ENCODE measurements at places on chromosomes 7 and 10.

DNA sequence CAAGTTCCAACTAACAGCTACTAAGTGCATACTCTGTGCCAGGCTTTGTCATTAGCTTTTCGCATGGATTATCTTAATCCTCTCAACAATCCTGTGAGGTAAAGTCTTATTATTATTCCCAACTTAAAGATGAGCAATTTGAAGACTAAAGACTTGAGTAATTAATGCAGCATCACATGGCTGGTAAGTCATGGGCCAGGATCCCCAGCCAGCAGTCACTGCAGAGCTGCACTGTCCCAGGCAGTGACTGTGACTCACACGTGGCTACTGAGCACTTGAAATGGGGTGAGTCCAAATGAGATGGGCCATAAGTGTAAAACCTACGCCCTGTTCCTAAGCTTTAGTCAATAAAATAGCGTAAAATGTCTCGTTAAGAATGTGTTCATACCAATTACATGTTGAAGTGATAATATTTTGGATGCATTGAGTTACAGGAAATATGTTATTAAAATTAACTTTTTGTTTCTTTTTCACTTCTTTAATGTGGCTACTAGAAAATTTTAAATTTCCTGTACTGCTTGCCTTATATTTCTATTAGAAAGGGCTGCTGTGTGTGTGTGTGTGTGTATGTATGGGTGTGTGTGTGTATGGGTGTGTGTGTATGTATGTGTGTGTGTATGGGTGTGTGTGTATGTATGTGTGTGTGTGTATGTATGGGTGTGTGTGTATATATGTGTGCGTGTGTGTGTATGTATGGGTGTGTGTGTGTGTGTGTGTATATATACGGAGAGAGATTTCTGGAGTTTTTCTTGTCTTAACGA lies 756.3 kb downstream of the AUTS2 start:
- DNase-seq, result no peak

DNA sequence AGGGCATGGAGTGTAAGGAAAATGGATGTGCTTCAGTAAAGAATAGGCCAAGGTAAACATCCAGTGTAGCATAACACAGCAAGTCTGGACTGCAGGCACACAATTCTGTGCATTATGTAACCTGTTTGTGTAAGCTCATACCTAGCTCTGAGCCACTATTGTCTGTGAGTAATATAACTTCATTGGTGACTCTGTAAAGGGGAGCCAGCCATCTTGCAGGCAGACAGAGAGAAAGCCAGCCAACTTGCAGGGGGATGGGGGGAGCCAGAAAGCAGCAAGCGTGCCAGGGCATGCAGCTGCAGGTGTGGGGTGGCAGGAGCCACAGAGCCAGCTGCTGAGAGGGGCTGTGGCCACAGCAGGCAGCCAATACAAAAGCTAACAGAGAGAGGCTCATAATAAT lies 449.2 kb downstream of the IPMK start:
- no peak for DNase-seq

GRCh38 chr7:151423936-151424335 lies 14.1 kb upstream of the WDR86 start:
- no peak for DNase-seq

DNA sequence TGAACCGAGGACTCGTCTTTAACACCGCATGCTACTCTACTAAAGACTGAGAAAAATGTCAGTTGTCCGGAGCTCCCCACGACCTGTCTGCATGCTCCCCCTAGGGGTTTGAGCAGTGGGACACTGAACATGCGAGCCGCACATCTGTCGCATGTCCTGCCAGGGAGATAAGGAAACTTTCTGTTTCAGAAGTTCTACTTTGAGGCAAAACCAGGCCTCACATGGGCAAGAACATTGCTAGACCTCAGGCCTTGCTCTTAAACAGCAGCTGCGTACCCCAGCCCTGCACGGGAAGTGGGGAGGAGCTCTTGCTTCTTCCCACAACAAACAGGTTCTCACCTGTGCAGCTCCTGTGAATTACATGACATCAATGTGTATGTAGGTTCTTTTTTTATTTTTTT lies 30.3 kb upstream of the HERPUD2 start:
- no peak for DNase-seq

GRCh38 chr10:80684259-80684658 lies 146.6 kb downstream of the SH2D4B start:
- peak; percentile 35 for DNase-seq

DNA sequence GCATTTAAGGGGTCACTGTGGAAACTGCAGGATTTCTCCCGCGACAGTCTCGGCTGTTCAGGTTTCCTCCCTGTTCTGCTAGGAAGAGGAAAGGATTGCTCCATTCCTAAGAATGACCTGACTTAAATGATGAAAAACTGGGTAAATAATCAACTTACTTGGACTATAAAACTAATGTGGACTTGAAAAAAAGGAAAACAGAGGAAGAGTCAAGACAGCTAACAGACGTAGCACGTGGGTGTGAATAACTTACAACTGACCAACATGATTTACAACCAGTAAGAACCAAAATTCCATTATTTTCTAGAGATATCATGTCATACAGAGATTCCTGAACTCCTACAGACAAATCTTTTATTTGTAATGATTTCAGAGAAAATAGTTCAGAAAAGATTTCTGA lies 93.8 kb downstream of the ADAM12 start:
- no peak for DNase-seq

DNA sequence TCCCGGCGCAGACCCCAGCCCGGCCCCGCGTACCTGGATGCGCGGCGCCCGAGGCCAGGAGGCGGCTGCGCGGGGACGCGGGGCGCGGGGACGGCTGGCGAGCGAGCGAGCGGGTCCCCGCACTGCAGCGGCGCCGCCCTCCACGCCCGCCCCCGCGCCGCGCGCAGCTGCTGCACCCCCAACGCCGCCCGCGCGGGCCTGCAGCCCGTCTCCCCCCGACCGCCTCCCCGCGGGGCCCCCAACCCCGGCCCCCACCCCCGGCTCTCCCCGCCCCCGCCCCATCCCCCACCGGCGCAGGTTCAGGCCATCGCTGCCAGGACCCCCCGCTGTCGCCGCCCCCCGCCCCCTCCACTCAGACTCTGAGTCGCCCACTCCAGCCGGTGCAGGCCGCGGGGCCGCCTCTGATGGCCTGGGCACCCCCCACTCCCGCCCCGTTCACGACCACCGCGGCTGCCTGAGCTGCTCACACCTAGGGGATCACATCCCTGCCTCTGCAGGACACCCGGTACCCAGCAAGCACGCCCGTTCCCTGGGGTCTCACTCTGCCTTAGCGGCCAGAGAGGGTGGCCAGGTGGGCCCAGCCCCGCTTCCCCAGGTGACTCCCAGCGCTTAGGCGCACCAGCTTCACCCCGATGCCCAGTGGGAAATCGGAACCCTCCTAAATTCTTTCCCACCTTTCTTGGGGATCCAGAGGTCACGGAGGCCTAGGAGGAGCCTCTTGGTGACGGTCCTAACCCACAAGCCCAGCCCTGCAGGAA lies 13.9 kb upstream of the DNAAF5 start:
- DNase-seq, result no peak

DNA sequence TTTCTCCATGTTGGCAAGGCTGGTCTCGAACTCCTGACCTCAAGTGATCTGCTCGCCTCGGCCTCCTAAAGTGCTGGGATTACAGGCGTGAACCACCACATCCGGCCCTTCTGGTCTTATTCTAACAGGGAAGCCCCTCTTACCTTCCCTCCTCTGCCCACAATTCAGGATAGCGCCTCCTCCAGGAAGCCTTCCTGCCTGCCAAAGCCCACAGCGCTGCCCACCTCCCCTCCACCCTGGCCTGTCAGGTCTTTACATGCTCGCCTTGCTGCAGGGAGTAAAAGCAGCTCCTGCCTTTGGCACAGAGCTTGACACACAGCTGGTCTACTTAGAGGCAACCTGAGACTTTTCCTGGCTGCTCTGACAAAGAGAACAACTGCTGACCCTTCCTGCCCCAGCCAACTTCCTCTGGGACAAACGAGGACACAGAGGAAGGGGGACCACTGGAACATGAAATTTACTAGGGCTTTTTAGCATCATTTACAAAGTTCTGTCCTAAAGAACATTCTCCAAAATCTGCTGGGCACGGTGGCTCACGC lies 13.2 kb downstream of the MLXIPL start:
- DNase-seq, result no peak

DNA sequence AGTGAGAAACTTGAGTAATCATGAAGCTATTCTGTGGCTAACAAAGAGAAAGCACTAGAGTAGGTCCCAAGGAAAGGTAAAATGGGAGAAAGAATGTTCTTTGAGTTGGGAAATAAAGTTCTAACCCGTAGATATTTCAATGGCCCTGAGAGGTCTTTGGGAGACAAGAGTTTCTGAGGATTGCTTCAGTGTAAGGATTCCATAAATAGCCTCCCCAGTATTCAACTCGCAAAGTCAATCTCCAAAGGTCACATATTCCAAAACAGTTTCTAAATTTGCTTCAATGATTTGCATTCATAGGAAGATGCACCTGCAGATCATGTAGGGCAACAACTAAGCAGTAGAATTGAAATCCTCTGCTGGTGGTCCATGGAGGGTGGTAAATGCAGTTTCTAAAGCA lies 238.5 kb downstream of the TMEM178B start:
- no peak for DNase-seq

DNA sequence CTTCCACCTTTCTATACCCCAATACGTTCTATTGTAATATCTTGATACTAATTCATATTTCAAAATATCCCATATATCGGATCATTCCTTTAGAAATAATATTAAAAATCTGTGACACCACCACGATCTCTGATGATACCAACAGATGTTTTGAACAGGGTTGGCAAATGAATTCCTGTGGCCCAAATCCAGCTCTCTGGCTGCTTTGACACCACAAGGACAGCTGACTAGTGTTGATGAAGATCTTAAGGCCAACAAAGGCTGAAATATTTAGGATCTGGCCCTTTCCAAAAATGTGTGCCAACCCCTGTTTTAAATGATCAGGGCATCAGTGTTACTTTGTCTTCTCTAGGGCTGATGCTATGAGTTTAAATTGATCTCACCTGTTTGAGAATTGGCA lies 380.7 kb upstream of the PFKP start:
- no peak for DNase-seq

DNA sequence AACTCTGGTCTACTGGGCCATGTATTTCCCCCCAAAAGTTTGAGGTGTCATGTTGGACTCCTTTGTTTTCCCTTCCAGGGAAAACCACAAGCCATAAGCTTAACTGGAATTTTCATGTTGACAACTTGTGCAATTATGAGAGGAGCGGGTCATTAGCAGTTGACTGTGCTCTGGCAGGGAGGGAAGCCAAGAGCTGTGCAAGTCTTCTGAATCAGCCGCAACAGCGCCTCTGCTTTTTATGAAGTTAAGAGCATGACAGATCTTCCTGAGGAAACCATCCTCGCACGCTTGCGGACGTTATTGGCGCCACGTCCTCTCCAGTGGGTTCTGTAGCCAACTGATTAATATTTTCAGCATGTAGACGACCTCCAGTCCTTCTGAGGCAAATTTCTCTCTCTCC lies 148.7 kb upstream of the MKI67 start:
- DNase-seq, result peak; percentile 29

GRCh38 chr10:12405342-12406320 lies 56.3 kb downstream of the CAMK1D start:
- DNase-seq, result no peak

GRCh38 chr7:50362712-50363282 lies 58.3 kb downstream of the IKZF1 start:
- peak; percentile 19 for DNase-seq

GRCh38 chr10:86964061-86964846 lies 4.0 kb upstream of the ADIRF start:
- no peak for DNase-seq

DNA sequence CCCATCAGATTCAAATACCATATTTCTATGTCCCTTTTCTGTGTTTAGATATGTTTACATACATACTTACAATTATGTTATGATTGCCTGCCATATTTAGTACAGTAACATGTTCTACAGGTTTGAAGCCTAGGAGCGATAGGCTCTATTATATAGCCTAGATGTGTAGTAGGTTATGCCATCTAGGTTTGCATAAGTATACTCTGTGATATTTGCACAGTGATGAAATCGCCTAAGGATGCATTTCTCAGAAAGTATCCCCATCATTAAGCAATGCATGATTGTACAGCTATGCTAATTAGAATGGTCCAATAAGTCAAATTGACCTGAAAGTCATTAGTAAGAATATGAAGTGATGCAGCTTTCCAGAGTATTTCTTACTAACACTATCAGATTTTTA lies 1171.7 kb upstream of the LRRTM3 start:
- DNase-seq, result no peak

DNA sequence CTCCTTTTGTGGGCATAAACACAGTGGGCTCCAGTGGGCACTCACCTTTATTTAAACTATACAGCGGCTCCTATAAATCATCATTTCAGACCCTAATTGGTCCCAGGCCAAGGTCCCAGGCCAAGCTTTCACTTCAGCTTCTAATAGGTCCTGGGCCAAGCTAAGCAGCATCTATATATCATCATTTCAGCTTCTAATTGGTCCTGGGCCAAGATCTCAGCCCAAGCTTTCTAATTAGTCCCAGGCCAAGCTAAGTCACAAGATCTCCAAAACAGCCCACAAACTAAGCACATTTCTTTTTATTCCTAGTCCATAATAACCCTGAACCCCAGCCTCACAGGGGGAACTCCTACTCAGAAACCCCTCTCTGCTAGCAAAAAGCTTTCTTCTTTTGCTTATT lies 47.1 kb downstream of the ZNF680 start:
- DNase-seq, result no peak
